ENCODE measurements at places on chromosomes 4 and X. TPM values are rescaled to one million over a fixed set of nuclear protein-coding genes. Genes with fewer than 3 reads are reported as not detected.

Gene INPP4B
- total RNA-seq: 23.2 TPM

Gene TAPT1
- total RNA-seq: 16.5 TPM

Gene PAQR3
- total RNA-seq: 17.7 TPM

Gene TEX11
- total RNA-seq: not detected

Gene CTAG1B
- not detected for total RNA-seq

Gene CFAP47
- total RNA-seq: under 0.01 TPM

Gene MAP7D3
- total RNA-seq: 17.9 TPM

Gene HGFAC
- total RNA-seq: under 0.01 TPM

Gene CAPN6
- not detected for total RNA-seq

Gene CXCL5
- 0.09 TPM for total RNA-seq

Gene CD40LG
- not detected for total RNA-seq

Gene RAB33A
- total RNA-seq: 0.43 TPM

Gene FOXP3
- total RNA-seq: under 0.01 TPM

Gene POLN
- 2.2 TPM for total RNA-seq

All from dermis lymphatic vessel endothelial cell (primary cell).